Iris pigment epithelial cell (primary cell): ENCODE measurements at places on chromosomes 4 and X.

DNA sequence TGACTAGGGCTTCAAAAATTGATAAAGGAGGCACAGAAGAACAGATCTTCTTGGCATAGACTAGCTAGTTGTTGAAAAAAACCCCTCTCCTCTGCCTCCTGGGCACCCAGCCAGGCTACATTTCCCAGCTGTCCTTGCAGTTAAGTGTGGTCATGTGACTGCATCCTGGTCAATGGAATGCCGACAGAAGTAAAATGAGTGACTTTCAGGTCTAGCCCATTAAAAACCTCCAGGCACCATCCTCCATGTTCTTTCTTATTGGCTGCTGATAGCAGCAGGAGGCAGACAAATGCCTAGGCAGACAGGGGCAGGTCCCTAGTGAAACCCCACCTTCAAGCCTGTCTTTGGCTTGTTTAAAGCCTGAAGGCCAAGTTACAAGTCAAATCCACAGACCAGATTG, 35.3 kb downstream of the ATXN3L start:
- DNase-seq: no peak

GRCh38 chr4:169791527-169792156, 33.9 kb upstream of the HPF1 start:
- peak; percentile 67 for DNase-seq

GRCh38 chrX:109533631-109534030, 3.0 kb upstream of the NXT2 start:
- peak; percentile 51 for DNase-seq

GRCh38 chr4:76867880-76868655, 29.9 kb downstream of the SOWAHB start:
- DNase-seq: no peak

GRCh38 chr4:61580721-61581377, 380.7 kb downstream of the ADGRL3 start:
- DNase-seq: peak; percentile 4

- DNase-seq: peak; percentile 89
Observed at GRCh38 chr4:3106339-3107186, 32.1 kb downstream of the HTT start.

- DNase-seq: no peak
Observed at GRCh38 chrX:139018436-139018835, 306.9 kb upstream of the FGF13 start.

DNA sequence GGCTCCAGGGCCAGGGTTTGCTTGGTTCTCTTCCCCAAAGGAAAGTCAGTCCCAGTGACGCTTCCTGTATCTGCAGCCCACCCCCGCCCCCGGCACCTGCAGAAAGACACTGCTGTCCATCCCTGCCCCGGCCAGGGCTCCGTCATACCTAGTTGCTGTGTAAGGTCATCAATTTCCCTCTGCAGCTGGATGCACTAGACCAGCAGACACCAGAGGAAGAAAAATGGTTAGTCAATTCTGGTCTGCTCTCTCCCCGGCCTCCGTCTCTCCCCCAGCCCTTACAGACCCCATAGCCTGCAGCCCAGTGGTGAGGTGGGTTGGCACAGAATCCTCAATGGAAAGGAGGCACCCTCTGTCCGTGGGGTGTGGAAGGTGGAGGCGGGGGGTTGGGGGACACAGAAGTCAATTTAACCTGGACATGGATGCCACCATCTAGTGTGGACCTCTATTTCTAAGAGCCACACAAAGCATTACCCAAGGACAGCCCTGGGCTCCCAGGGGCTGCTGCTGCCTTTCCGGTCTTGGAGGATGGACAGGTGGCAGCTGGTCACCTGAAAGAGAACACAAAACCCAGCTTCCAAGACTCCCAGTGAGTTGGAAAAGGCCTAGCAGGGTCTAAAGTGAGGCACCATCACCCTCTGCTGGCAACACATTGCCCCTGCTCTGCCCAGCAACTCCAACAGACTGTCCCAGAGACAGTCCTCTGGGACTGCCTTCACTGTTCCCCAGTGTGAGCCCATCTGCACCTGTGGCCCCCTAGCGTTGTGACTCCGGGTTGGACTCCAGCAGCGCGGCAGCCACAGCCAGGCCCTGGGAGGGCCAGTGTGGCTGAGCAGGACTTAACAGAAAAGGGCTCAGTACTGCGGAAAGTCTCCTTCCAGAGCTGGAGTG, 40.2 kb upstream of the NHSL2 start:
- DNase-seq: no peak

DNA sequence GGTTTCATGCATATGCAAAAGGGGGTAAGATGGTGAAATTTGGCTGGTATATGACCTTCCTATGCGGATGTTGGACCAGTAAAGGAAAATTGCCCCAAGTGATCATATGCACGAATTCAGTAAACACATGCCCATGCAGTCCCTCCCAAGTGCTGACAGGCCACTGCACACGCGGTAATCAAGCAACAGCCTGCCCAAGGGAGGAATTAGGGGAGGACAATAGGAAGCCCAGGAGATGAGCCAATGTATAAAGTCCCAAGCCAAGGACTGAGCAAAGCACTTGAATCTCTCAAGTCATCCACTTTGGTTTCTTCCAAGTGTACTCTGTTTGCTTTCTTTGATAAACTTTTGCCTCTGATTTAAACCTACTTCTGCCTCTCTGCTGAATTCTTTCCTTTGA, 21.1 kb downstream of the MAGEB16 start:
- DNase-seq: no peak

DNA sequence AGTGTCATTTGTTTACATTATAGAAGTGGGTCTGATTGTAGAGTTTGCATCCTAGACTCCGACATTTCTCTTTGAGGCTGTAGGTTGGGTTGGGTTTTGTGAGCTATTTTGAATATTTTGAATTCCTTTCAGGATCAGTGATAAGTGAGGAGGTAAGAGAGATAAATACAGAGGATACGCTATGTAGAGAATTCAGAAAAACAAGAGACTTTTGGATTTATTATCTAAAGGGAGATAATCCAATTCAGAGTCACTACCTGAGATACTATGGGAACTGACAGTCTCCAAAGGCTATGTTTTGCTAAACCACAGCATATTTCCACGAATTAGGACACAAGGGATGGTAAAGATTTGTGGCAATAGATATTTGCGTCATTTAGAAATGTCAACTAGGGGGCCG, 16.9 kb upstream of the RAP2C start:
- no peak for DNase-seq

GRCh38 chr4:143195581-143195980, 10.9 kb downstream of the USP38 start:
- no peak for DNase-seq

GRCh38 chrX:11438380-11438723, 145.1 kb downstream of the AMELX start:
- no peak for DNase-seq

DNA sequence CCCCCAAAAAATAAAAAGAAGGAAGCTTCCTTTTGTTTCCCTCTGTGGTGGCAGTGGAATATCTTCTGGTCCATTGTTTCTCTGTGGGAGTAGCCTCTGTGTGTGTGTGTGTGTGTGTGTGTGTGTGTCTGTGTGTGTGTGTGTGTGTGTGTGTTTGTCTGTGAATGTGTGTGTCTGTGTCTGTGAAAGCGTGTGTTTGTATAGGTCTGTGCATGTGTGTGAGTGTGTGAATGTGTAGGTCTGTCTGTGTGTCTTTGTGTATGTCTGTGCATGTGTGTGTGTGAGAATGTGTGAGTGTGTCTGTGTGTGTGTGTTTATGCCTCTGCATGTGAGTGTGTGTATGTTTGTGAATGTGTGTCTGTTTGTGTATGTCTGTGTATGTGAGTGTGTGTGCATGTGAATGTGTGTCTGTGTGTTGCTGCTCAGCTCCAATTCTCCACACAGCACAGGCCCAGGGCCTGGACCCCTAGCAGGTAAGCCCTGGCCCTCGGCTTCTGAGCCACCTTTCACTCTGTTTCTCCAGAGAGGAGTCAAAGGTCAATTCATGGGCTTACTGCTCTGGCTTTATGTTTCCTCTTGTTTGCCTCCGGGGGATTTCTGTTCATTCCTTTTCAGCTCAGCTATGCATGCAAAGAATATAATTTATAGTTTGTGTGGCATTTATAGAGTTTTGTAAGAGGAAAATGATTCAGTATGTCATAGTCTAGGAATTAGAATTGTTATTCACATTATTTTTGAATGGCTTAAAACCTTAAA, 89.8 kb downstream of the UCHL1 start:
- peak; percentile 58 for DNase-seq

- no peak for DNase-seq
Observed at GRCh38 chrX:153765138-153766079, 1.4 kb downstream of the PLXNB3 start.

- no peak for DNase-seq
Observed at GRCh38 chr4:132792310-132792709, 356.8 kb upstream of the PCDH10 start.

- peak; percentile 96 for DNase-seq
Observed at GRCh38 chr4:152972821-152973628, 36.9 kb downstream of the FHDC1 start.

DNA sequence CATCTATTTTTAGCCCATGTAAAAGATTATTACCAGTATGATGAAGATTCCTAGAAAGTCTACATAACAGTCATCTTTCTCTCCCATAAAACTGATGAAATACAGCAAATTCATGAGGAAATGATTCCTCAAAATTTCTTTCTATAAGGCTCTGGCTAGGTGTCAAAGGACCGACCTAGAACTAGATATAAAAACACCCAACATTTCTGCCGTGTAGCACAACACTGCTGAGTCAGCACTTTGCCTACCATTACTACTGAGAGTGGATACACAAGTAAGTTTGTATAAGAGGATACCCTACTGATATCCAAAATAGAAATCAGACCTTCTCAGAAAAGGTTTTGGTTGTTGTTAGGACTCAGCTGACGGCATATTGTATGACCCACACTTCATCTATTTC, 24.7 kb downstream of the TMEM47 start:
- DNase-seq: no peak

GRCh38 chr4:126718136-126718535, 914.6 kb upstream of the INTU start:
- peak; percentile 47 for DNase-seq

DNA sequence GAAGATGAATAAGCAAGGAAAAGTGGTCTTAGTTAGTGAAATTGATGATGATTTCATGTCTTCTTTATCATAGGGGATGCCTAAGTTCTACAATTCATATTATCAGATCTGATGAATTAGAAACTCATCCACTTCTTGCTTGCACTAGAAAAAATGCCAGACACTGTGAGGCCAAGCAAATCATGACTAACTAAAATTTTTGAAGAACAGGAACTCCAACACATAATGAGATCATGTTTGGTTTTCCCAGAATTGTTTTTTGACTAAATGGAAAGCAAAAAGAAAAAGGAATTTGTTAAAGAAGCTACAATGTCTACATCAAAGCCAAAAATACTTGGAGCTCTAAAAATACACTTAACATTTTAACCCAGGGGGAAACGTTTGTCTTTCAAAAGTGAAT, 120.4 kb downstream of the ARSF start:
- peak; percentile 35 for DNase-seq

DNA sequence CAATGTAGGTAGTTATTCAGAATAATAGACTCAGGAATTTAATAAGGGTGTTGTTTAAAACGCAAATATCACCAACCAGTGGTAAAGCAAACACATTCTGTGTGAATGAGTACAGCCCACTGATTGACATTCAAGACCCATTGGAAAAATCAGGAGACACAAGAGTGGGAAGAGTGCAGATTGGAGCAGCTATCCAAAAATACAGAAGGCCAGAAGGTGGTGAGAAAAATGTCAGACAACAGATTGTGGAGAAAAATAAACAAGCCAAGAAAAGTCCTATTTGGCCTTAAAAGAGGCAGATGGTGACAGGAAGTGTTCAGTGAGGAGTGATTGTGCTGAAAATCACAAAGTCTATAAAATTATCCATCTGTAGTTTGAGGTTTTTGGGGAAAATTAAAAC, 39.3 kb downstream of the CPE start:
- no peak for DNase-seq

GRCh38 chrX:23779025-23779424, 3.9 kb upstream of the SAT1 start:
- peak; percentile 58 for DNase-seq

DNA sequence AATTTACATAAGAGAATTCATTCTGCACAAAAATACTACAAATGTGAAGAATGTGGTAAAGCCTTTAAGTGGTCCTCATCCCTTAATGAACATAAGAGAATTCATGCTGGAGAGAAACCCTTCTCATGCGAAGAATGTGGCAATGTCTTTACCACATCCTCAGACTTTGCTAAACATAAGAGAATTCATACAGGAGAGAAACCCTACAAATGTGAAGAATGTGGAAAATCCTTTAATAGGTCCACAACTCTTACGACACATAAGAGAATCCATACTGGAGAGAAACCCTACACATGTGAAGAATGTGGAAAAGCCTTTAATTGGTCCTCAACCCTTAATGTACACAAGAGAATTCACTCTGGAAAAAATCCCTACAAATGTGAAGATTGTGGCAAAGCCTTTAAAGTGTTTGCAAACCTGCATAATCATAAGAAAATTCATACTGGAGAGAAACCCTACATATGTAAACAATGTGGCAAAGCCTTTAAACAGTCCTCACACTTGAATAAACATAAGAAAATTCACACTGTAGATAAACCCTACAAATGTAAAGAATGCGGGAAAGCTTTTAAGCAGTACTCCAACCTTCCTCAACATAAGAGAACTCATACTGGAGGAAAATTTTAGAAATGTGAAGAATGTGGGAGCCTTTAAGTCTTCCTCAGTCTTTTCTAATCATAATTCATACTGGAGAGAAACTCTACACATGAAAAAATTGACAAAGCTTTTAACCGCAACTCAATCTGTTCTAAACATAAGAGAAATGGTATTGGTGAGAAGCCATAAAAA, 37.4 kb downstream of the ZNF718 start:
- DNase-seq: peak; percentile 0

- DNase-seq: no peak
Observed at GRCh38 chr4:10134141-10134540, 17.5 kb upstream of the WDR1 start.

DNA sequence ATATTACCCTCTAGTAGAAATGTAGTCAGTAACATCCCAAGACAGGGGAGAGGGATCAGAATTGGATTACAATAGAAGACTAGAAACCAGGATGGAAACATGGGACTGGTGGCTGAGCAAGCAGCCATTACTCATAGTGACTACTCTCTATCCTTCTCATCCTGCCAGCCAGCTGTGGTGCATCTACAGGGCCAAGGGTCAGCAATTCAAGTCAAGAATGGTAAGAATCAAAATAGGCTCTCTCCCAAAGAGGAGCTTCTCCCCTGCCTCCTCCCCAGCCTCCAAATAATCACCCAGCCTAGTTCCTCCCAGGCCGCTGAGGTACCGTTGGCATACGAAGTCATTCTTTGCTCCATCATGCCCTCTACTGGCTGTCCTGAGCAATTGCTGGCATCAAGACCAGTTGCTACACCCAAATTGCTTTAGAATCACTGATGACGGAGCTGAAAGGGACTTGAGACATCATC, 19.4 kb downstream of the AWAT2 start:
- peak; percentile 45 for DNase-seq

GRCh38 chrX:49089553-49089952, 9.9 kb upstream of the WDR45 start:
- no peak for DNase-seq

DNA sequence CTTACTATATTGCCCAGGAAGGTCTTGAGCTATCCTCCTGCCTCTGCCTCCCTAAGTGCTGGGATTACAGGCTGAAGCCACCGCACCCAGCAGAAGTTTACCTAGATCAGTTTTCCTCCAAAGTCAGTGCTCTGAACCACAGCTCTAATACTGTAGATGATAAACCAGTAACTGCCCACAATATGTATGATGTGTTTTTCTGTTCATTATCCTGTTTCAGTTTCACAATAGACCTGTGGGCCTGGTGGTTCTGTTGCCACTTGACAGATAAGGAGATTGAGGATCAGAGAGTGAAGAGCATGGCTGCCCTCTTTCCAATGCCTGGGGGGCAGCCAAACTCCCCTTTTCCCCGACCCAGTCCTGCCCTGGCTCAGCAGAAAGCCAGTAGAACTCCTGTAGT, 87.0 kb downstream of the EFNB1 start:
- DNase-seq: no peak
